Activated CD8-positive, alpha-beta memory T cell treated with anti-CD3 and anti-CD28 coated beads for 4 hours (primary cell): ENCODE measurements at places on chromosomes 4 and X.

DNA sequence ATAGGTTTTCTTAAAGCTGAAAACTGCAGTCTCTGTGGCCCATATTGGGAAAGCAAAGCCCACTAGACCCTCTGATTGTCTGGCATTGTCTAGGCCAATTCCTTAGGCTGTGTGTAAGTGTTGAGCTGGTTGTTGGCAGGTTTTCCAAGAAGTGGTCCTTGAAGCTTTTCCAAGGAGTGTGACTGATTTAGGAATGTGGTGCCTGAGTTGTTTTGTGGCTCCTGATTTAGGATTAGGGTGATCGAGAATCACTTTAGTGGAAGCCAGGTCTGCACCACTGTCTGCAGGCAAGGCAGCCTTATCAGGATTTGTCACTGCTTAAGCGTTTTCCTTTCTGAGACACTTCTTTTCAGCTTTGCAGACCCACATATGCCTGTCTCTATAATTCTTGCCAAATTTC, 339.0 kb upstream of the DDX53 start:
- DNase-seq = no peak

GRCh38 chr4:94548571-94548970, 96.8 kb downstream of the PDLIM5 start:
- no peak for DNase-seq

DNA sequence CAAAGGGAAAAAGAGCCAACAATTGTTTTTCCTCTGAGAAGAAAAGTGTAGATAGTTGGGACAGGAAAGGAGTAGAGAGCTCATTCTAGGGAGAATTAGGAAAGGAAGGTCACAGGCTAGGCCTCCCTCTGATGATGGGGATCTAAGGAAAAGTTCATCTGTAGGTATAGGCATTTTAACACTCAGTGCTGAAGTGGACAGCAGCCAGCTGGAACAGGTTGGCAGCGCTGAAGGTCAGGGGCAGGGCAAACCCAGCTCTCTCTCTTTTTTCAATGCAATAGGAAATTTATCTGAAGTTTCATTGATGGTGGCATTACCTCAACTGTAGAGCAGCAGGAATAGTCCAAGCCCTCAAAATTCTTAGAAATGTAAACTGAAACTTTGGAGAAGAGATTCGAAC, 98.5 kb upstream of the ETNPPL start:
- no peak for DNase-seq

- no peak for DNase-seq
These were observed 327.9 kb downstream of the FAT4 start for GRCh38 chr4:125642645-125643044.

GRCh38 chrX:19019996-19020395, 36.1 kb upstream of the PHKA2 start:
- no peak for DNase-seq

DNA sequence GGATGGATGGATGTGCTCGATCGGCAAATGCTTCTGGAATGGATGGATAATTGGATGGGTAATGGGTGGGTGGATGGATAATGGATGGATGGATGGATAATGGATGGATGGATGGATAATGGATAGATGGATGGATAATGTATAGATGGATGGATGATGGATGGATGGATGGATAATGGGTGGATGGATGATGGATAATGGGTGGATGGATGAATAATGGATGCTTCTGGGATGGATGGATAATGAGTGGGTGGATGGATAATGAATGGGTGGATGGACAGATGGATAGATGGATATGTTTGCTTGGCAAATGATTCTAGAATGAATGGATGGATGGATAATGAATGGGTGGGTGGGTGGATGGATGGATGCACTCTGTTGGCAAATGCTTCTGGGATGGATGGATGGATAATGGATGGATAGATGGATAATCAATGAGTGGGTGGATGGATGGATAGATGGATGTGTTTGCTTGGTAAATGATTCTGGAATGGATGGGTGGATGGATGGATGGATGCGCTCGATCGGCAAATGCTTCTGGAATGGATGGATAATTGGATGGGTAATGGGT, 3.8 kb upstream of the SLC25A6 start:
- no peak for DNase-seq

GRCh38 chr4:123554801-123555232, 158.2 kb downstream of the SPRY1 start:
- no peak for DNase-seq

DNA sequence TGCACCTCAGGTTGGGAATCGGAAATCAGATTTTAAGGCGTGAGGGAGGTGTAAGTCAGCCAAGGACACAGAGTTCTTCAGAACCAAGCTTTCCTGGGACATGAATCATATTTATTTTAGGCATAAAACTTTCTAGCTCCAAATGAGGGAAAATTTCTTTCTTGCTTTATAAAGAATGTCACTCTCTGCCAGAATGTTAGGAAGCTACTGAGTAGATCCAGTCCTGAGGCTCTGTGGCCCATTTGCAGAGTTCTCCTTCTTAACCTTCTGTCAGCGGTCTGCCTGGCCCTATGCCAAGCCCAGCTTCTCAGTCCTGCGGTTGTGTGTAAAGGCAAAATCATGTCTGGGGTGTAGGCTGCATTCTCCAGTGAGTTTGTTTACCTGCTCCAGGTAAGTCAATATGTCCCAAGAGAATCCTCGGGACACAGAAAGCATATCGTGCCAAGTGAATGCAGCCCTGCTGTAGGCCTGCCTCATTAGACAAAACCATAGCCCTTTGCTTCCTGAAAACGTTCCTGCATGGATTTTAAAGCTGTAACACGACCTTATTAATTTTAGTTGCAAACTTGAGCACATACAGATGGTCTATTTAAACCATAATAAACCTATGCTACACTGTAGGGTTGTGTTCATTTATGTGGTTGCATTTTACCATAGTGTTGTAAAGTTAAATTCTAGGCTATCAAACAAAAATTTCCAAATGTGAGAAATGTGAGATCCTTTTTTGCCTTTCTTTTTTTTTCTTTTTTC, 29.2 kb upstream of the CCNI start:
- no peak for DNase-seq

- DNase-seq = no peak
These were observed 51.9 kb upstream of the RBM47 start for GRCh38 chr4:40681600-40681999.

DNA sequence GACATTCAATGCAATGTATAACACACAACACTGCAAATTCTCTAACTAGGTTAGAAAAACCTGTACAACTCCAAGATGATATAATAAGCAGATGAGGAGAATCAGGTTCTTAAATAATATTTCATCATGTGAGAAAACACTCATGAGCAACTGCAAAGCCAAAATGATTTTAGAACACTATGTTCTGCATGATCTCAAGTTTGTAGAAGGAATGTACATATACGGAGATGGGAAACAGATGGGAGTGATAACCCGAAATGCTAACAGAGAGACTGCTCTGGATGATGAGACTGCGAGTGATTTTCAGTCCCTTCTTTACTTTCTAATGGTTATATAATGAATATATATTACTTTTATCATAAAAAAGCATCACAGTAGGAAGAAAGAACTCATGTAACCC, 80.9 kb downstream of the PCYT1B start:
- DNase-seq = no peak

- no peak for DNase-seq
These were observed 76.7 kb downstream of the CCKAR start for GRCh38 chr4:26413582-26413981.

DNA sequence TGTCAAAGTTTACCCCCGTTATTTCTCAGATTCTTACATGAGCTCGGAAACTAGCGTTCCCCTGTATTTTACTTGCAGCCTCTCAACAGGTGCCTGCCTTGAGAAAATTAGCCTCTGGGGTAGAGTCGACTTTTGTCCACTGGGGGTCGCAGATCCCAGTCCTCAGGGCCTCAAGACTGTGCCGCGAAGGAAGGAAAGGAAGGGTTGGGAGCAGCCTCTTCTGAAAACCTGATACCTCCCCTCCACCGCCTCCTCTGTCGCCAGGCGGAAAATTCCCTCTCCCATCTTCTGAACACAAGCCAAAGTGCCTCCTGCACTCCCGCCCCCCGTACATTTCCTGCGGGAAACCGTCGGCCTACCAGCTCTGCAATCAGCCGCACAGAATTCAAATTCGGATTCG, 44.4 kb upstream of the TMSB15B start:
- DNase-seq = no peak

DNA sequence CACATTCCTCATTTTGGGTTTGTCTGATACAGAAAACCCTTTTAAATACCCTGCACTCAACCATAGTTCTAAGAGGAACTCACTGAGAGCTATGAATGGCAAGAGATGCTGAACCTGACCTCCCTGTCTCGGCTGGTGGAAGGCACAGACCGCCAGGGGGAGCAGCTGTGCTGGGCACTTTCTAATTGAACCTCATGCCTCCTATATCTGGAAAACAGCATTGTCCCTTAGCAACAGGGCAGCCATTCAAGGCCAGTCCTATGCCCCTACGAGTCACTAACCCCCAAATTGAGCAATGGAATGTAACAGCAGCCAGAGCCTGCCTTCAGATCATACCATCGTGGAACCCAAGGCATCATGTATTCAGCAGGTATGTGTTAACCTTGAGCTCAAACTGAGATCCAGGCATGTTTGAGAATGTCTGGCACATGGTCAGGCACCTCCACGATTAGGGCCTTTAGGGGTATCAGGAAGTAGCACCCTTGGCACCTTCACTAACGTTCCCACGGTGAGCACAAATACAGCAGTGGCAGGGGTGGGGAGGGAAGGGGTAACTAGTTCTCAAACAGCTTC, 5.1 kb downstream of the USP27X start:
- DNase-seq = peak; percentile 34

DNA sequence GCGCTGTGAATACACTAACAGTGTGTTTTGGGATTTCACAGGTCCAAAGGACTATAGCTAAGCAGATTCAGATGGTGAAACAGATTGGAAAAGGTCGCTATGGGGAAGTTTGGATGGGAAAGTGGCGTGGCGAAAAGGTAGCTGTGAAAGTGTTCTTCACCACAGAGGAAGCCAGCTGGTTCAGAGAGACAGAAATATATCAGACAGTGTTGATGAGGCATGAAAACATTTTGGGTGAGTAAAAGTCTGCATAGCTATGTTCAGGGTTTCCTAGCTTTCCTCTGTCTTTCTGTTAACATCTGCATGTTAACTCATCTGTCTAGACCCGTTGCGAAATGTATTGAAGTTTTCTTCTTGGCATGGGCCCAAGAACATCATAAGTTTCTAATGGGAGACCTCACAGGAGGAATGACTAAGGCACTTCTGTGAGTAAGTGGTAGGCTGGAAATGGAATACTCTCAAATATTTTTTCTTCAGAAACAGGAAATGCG, 372.1 kb downstream of the BMPR1B start:
- DNase-seq = no peak

DNA sequence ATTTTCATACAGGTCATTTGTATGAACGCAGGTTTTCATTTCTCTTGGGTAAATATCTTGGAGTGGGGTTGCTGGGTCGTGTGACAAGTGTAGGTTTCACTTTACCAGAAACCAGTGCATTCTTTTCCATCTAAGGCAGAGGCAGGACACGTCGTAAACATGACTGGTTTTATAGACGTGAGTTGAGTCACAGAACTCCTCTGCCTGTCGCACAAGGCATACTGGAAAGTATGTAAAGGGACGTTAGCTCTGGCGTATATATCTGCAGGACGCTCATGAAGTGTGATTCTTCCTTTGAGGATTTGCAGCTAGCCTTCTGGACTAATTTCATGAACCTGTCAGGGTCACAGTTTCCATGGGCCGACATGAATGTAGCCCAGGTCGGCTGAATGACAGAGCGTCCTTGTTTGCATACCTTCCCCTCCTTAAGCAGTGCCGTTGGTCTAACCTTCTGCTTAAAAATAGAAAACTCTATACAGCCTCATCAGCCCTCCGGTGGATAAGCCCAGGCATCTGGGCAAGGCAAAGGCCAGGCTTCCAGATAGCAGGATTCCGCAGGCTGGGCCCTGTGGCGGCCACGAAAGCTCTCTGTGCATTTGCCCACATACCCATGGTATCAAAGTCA, 106.0 kb downstream of the GPR143 start:
- no peak for DNase-seq

- DNase-seq = no peak
These were observed 23.9 kb upstream of the TMSB4X start for GRCh38 chrX:12950851-12951594.

DNA sequence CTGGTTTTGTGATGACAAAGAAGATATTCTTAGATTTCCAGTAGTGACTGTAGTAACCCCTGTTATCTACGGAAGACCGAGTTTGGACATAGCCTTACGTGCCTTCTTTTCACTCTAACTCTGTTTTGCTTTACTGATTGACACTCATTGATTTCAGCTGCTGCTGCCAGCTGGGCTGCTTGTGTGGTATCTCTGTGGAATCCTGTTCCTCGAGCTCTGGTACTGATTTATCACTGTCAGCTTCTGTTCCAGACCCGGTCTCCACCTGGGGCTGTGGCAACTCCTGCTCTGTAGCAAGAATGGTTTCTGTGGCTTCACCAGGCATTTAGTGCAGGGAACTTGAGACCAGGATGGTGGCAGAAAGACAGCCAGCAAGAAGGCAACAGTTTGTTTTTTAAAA, 24.6 kb upstream of the LAP3 start:
- no peak for DNase-seq

- DNase-seq = no peak
These were observed 20.2 kb downstream of the MSL3 start for GRCh38 chrX:11778230-11778629.

- no peak for DNase-seq
These were observed 106.9 kb upstream of the DCAF12L2 start for GRCh38 chrX:126272795-126273497.

DNA sequence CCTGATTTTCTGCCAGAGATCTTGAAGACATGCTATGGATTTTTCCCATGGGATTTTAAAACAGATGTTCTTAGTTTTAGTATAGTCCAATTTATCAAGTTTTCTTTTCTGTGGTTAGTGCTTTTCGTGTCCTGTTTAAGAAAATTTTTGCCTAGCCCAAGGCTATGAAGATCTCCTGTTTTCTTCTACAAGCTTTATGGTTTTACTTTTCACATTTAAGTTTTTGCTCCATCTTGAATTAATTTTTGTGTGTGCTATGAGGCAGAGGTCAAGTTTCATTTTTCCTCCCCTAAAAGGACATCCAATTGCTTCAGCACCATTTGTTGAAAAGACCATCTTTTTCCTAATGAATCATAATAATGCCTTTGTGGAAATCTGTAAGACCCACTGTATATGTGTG, 65.6 kb downstream of the POLR2B start:
- DNase-seq = no peak

DNA sequence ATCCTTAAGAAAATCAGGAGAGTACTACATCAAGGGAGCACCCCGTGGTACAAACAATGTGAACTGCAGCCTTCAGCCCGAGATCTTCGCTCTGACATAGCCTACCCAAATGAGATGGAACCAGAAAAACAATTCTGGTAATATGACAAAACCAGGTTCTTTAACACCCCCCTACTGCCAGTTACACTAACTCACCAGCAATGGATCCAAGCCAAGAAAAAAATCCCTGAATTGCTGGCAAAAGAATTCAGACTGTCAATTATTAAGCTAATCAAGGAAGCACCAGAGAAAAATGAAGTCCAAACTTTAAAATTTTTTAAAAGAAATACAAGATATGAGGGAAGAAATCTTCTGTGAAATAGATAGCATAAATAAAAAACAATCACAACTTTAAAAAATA, 101.7 kb upstream of the KLF8 start:
- no peak for DNase-seq

DNA sequence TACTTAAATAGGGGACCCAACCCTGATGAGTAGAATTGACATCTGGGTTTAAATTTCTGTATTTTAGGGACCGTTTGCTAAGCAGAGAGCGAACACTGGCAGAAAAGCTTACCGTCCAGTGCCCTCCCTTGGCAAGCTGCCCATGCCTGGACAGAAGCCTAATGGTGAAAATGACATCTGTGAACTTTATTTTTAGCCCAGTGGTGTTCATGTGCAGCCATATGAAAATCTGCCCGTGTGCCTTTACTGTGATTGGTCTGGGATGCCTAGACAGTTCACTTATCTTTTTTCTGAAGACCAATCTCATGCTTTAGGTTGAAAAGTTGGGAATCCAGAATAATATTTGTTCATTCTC, 1.1 kb downstream of the STBD1 start:
- DNase-seq = no peak
